GM12864 (cell line): ENCODE measurements at places on chromosomes 5 and 9.

GRCh38 chr5:112275671-112276070 is 143.4 kb downstream of the EPB41L4A start:
- DNase-seq: no peak

DNA sequence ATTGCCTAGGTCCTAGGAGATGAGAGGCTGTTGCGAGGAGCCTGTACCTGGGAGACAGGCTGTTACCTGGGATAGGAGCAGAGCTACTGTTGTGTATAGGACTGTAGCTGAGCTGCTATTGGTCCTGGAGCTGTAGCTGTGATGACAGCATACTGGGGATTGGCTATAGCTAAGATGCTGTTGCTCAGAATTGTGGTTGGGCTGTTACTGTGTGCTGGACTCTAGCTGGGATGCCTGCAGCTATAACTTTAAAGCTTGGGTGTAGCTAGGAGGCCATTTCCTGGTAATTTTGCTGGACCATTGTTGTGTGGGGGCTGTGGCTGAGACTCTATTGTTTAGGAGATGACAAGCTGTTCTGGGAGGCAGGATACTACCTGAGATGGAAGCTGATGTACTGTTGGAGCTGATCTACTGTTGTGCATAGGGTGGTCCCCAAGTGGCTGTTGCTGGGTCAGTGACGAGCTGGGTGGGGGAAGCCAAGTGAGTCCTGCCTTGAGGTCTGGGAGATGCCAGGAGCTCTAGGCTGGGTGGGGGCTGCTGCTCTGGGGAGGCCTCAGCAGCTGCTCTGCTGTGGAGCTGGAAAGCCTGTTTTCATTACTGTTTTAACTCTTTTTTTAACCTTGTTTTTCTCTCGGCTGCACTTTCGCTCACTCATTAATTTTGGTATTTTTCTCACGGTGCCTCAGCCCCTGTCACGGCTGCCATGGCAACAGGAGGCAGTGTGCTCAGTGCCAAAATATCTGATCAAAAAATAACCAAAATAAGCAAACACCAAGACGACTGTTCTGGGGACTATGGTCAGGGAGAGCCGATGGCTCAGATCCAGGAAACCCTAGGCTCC is 3.0 kb upstream of the PCDH1 start:
- no peak for DNase-seq

DNA sequence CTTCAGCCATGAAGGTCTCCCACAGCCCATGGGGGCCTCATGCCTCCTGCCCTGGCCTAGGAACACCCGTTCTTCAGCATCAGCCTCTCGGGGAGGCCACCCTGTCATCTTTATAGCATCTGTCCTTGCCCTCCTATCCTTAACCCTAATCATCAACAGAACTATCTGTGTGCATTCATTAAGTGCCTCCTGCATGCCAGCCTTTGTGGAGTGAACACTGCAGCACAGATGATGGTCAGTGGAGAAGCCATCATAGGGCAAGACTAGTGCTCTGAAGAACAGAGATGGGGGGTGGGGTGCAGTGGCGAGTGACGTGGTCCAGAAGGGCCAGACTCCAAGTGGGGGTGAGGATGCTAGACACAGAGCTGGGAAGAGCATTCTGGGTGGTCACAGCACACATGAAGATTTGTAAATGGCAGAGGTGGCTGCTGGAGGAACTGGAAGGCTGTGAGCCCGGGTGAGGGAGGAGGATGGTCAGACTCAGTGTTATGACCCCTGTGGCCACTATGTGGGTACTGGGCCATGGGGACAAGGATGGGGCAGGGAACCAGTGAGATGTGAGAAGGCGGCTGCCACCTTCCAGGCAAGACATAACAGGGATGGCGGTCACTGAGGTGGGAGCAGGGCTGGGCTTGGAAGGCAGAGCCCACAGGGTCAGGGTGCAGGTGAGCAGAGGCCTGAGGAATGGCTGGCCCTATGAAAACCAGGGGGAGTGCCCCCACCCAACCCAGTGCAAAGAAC is 3.6 kb upstream of the CARD19 start:
- no peak for DNase-seq

- DNase-seq: no peak
Measured at GRCh38 chr5:56386046-56386445, 152.9 kb upstream of the ANKRD55 start.

GRCh38 chr9:113649054-113649453 is 185.5 kb downstream of the RGS3 start:
- no peak for DNase-seq

- DNase-seq: no peak
Measured at GRCh38 chr5:9644630-9645029, 14.5 kb upstream of the TAS2R1 start.

DNA sequence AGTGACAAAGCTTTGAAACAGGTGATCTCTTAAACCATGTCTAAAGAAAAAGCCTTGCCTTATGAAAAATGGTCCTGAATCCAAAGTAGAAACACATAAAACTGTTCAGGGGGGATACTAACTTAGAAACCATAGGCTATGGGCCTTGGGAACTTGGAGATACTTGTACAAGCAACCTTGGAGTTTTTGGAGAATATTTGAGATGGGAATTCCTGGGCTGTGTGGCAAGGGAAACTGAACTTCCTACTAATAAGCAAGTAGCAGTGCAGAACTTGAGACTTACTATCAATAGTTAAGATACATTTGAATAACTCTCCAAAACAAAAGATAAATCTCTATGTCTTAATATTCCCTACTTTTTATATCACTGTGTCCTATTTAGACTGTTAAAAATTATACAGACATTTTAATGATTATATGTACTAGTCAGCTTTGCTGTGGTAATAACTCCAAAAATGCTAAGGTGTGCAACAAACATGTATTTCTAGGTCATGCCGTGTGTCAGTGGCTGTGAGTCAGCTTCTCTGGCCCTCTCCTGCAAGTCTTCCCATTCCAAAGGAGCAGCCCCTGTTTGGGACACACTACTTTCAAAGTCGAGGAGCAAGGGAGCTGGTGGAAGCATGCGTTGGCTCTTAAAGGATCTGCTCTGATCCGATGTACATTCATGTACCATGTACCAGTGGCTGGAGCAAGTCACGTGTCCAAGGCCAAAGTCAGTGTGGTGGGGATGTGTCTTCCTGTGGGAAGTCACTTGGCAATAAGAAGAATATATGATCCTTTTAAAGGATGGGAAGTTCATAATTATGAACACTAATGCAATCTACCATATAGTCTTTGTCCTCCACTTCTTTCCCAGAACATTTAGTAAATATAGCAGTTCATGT is 39.6 kb downstream of the SNX30 start:
- no peak for DNase-seq

DNA sequence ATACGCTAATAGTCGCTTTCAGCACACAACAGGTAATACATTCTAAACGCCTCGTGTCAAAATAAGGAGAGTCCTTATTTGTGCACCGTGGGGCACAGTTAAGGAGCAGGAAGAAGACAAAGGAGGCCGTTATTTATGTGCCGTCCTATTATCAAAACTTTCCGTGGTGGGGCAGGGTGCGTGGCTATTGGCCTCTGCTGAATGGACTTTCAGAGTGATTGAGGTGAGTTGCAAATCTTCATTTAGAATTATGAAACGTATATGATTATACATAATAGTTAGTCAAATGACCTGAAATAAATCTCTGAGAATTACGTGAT is 833 bp downstream of the C5orf24 start:
- no peak for DNase-seq

GRCh38 chr9:127899128-127899943 is at the start of gene ST6GALNAC6:
Gene ST6GALNAC6, minus strand, starts transcription at chr9:127899603. Its CDS starts 1,622 bp downstream, at chr9:127897981.
- no peak for DNase-seq

- no peak for DNase-seq
Measured at GRCh38 chr5:154367101-154367500, 78.7 kb upstream of the SAP30L start.

GRCh38 chr5:131406975-131407638 is 143.3 kb downstream of the CDC42SE2 start:
- no peak for DNase-seq

DNA sequence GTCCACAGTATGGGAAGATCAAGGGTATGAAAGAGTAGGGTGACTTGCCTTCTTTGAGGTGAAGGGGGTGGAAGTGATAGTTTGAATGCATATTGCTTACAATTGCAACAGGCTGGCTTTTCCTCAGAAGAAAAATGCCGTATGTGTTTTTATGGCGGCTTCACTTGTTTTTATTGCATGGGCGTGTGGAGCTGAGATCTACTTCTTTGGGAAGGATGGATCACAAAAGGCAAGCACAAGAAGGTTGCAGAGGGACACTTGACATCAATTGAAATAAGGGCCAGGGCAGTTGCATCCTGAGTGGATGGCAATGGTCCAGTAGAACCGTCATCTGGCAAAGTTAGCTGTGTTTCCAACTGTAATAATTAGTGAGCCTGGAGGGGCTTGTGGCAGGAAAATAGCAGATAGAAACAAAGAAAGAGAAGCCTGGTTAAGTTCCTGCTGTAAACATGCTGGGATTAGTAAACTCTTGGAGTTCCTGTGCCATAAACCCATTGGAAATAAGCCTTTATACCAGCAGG is 138.4 kb downstream of the NTRK2 start:
- no peak for DNase-seq

GRCh38 chr9:11558043-11558442 is 945.2 kb upstream of the PTPRD start:
- no peak for DNase-seq

DNA sequence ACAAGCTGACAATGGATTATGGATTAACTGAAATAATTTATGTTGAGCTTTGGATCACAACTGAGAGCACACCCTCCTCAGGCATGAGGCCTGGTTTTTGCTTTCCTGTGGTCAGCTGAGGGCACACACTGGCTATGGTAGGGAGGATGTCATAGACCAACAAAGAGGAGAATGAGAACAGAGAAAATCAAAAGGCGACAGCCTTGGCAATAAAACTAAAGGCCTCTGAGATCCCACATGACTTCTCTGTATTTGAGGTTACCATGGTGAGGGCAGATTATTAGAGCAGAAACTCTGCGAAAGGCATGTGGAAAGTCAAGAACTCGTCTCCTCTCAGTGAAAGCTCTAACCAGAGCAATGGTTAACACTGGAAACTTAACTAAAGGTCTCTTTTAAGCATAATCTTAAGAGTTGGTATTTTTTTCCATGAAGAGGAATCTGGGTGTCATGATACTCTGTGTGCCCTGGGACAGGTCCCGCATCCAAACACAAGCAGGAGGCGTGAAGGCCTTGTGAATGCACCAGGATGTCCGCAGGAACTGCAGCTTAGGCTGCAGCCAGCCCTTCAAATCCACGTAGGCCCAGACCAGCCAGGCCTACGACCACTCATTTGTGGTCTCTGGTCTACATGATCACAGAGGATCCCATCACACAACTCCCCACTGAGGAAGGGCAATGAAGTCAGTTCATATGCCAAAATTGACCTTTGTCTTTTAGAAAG is 12.4 kb upstream of the MEIKIN start:
- DNase-seq: no peak

- no peak for DNase-seq
Measured at GRCh38 chr5:27144456-27144855, 106.1 kb upstream of the CDH9 start.

DNA sequence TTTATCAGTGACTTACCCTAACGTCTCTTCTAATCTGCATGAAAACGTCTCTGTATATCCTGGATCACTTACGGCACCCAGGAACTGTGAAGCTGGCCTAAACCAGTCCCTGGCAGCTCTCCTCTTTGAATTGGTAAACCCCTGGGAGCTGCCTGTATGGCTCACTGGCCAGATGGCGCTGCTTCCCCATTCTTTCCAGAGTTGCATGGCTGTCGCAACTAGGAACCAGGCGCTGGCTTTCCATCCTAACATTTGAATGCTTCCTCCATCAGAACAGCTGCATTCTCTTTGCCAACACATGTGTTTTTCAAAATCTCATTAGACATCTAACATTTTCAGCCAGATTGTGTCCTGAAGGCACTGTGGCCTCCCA is 8.0 kb upstream of the PCA3 start:
- DNase-seq: no peak

DNA sequence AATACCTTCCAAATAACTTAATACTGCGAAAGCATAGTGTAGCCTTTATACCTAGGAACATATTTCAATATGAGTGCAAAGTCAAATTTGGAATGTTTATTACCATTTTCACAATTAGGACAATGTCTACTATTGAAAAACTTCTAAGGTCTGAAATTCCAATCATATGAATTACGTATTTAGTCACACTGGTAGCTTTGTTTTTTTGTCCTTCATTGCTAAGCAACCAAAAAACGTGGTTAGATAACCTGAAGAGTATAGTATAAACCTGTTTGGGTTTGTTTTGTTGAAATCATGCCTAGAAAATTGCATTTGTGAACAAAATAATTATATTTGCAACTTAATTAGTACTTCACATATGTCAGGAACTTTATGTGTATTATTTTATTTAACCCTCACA is 134.2 kb downstream of the FBXO4 start:
- no peak for DNase-seq

DNA sequence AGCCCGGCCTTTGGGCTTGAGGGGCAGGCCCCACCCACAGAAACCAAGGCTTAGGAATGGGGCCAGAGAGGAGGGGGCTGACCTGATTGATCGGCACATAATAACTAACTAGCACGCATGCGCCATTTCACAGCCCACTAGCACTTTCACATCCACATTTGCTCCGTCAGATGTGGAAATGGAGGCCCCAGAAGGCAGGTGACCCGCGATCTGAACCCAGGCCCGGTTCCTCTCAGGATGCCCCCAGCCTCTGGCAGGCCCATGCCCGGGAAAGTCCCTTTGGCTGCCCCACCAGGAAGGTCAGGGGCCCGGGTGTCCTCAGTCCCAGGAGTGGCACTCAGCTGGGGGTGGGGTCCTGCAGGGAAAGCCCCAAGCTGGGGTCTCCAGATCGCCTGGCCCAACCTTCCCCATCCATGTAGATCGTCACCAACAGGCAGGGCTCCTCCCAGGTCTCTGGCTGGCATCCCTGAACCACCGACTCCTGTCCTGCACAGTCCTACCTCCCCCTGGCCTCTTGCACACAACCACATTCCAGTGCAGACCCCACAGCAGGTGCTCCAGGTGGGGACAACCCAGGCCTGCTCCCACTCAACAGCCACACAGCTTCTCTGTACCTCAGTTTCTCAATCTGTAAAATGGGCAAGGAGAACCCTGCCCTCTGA is 46.7 kb downstream of the VAV2 start:
- peak; percentile 84 for DNase-seq

DNA sequence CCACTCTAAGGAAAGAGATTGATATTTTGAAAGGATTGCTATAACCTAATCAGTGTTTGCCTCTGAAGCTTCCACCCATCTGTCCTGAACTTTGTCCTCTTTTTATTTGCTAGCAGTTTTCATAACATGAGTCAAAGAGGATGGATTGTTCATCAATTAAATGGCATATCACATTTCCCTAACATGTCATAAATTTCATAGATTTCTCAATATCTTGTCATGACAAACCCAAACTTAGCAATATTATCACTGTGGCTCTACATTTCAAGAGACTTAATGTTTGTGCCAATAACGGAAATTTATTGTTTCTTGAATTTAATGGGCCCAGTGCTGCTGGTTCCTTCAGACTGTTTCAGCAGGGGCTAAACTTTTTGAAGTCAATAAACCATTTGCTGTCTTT is 330.3 kb downstream of the CAAP1 start:
- DNase-seq: no peak
